ENCODE measurements at places on chromosomes 11 and 22.

- H3K36me3 ChIP-seq, result peaks cover 43% of the 10 kb centered on the region
- peaks cover 36% of the 10 kb centered on the region for H3K4me1 ChIP-seq
- no peaks in the 10 kb centered on the region for H3K27me3 ChIP-seq
Measured at GRCh38 chr11:9138612-9139579, 47.5 kb upstream of the SCUBE2 start.

GRCh38 chr11:25214535-25215176 is 717.8 kb downstream of the LUZP2 start:
- no peaks in the 10 kb centered on the region for H3K27me3 ChIP-seq
- H3K4me1 ChIP-seq, result no peaks in the 10 kb centered on the region
- no peak overlapping the region for H3K4me3 ChIP-seq
- H3K27ac ChIP-seq, result no peak overlapping the region

- H3K4me1 ChIP-seq, result peaks cover 34% of the 10 kb centered on the region
- no peak for DNase-seq
- H3K27me3 ChIP-seq, result no peaks in the 10 kb centered on the region
- H3K36me3 ChIP-seq, result peaks cover 28% of the 10 kb centered on the region
Measured at GRCh38 chr11:18633256-18634139, 644 bp downstream of the SPTY2D1 start.

DNA sequence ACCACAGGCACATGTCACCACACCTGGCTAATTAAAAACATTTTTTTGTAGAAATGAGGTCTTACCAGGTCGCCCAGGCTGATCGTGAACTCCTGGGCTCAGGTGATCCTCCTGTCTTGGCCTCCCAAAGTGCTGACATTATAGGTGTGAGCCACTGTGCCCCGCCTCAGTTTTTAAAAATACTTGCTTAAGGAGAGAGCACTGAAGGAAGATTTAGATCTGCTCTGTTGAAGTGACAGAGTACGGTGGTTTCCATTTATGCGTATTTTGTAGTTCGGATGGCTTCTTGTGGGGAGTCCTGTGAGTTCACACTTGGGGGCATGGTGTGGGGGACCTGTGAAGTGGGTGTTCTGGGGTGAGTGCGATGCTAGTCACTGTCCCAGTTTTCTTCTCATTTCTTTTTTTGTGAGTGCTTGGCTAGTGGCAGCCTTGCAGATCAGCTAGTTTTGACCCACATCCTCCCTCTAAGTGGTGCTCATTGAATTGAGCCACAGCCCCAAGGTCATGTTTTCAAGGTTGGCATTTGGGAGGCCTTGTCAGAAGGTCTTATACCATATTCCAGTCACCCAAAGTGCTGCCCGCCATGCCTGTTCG is 31.5 kb downstream of the PTPRJ start:
- peak overlapping the region; percentile 63 for H3K4me3 ChIP-seq
- peaks cover 27% of the 10 kb centered on the region for H3K36me3 ChIP-seq
- peak; percentile 69 for DNase-seq
- H3K4me1 ChIP-seq, result peaks cover 82% of the 10 kb centered on the region
- H3K27me3 ChIP-seq, result no peaks in the 10 kb centered on the region

- H3K27ac ChIP-seq, result no peak overlapping the region
- DNase-seq, result no peak
- no peaks in the 10 kb centered on the region for H3K36me3 ChIP-seq
- no peaks in the 10 kb centered on the region for H3K4me1 ChIP-seq
- no peaks in the 10 kb centered on the region for H3K27me3 ChIP-seq
Measured at GRCh38 chr11:11108026-11108425, 245.0 kb downstream of the CSNK2A3 start.

- H3K4me1 ChIP-seq, result no peaks in the 10 kb centered on the region
- DNase-seq, result no peak
- H3K36me3 ChIP-seq, result no peaks in the 10 kb centered on the region
- no peak overlapping the region for H3K4me3 ChIP-seq
- H3K27ac ChIP-seq, result no peak overlapping the region
Measured at GRCh38 chr22:38607680-38608079, 37.7 kb upstream of the DMC1 start.

GRCh38 chr22:49791682-49792081 is 36.0 kb downstream of the BRD1 start:
- DNase-seq, result no peak
- peaks cover 97% of the 10 kb centered on the region for H3K36me3 ChIP-seq
- no peak overlapping the region for H3K4me3 ChIP-seq
- H3K27me3 ChIP-seq, result no peaks in the 10 kb centered on the region
- H3K4me1 ChIP-seq, result peaks cover 52% of the 10 kb centered on the region

GRCh38 chr11:20618083-20618482 is 18.7 kb downstream of the SLC6A5 start:
- no peaks in the 10 kb centered on the region for H3K36me3 ChIP-seq
- no peak for DNase-seq
- H3K27ac ChIP-seq, result no peak overlapping the region
- H3K4me3 ChIP-seq, result no peak overlapping the region

- DNase-seq, result no peak
- peak overlapping the region; percentile 95 for H3K27ac ChIP-seq
- peaks cover 6% of the 10 kb centered on the region for H3K36me3 ChIP-seq
- no peaks in the 10 kb centered on the region for H3K27me3 ChIP-seq
- peaks cover 88% of the 10 kb centered on the region for H3K4me1 ChIP-seq
Measured at GRCh38 chr11:128305588-128305987, 281.8 kb downstream of the ETS1 start.

DNA sequence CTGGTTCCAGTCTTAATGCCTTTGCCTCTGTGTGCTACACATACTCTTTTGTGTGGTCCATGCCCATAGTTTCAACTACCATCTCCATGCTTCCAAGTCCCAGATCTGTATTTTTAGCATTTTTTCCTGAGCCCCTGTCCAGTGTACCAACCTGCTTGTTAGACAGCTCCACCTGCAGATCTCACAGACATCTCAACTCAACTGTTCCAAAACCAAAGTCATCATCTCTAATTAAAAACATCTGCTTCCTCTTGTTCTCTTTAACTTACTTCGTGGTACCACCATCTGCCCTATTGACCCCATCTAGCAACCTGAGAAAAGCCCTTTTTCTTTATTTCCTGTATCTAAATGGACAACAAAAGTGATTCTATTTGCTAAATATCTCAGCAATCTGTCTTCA is 8.6 kb upstream of the KMT2A start:
- DNase-seq, result no peak
- peaks cover 6% of the 10 kb centered on the region for H3K4me1 ChIP-seq
- no peak overlapping the region for H3K4me3 ChIP-seq
- no peak overlapping the region for H3K27ac ChIP-seq
- H3K36me3 ChIP-seq, result no peaks in the 10 kb centered on the region

- DNase-seq, result no peak
- H3K4me1 ChIP-seq, result no peaks in the 10 kb centered on the region
- no peaks in the 10 kb centered on the region for H3K36me3 ChIP-seq
- H3K27ac ChIP-seq, result no peak overlapping the region
- H3K27me3 ChIP-seq, result no peaks in the 10 kb centered on the region
Measured at GRCh38 chr11:90919332-90919731, 696.5 kb upstream of the CHORDC1 start.

DNA sequence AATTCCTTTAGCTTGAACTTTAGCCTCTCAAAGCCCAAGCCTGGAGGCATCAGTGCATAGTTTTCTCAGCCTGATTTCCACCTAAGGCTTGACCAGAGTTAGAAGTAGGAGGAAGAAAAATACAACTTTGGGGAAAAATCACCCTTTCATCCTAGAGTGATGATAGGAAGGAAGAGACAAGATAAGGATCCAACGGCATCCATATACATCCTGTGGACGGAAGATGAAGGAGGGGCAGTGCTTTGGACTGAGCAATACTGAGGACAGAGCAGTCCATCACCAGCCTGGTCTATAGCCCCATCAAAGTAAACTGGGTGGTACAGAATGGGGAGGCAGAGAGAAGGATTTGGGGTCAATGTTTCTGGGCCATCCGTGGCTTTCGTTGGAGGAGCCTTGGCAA is 247.9 kb downstream of the FAM76B start:
- H3K4me3 ChIP-seq, result no peak overlapping the region
- H3K36me3 ChIP-seq, result no peaks in the 10 kb centered on the region

- H3K4me1 ChIP-seq, result peaks cover 21% of the 10 kb centered on the region
- H3K27me3 ChIP-seq, result no peaks in the 10 kb centered on the region
- H3K36me3 ChIP-seq, result no peaks in the 10 kb centered on the region
- no peak overlapping the region for H3K27ac ChIP-seq
Measured at GRCh38 chr22:46607483-46608114, 12.6 kb upstream of the GRAMD4 start.

- no peaks in the 10 kb centered on the region for H3K36me3 ChIP-seq
- no peak for DNase-seq
- H3K4me3 ChIP-seq, result no peak overlapping the region
Measured at GRCh38 chr11:69963533-69964246, 114.4 kb upstream of the ANO1 start.

- H3K4me1 ChIP-seq, result peaks cover 55% of the 10 kb centered on the region
- H3K27ac ChIP-seq, result peak overlapping the region; percentile 6
- H3K36me3 ChIP-seq, result peaks cover 25% of the 10 kb centered on the region
- H3K27me3 ChIP-seq, result no peaks in the 10 kb centered on the region
- no peak for DNase-seq
- no peak overlapping the region for H3K4me3 ChIP-seq
Measured at GRCh38 chr11:4018641-4019040, 76.0 kb upstream of the RRM1 start.

GRCh38 chr11:61715867-61716266 is 35.7 kb downstream of the DAGLA start:
- no peak overlapping the region for H3K4me3 ChIP-seq
- H3K27me3 ChIP-seq, result no peaks in the 10 kb centered on the region
- H3K4me1 ChIP-seq, result no peaks in the 10 kb centered on the region
- no peak overlapping the region for H3K27ac ChIP-seq

- no peak overlapping the region for H3K4me3 ChIP-seq
- H3K27me3 ChIP-seq, result no peaks in the 10 kb centered on the region
- H3K4me1 ChIP-seq, result peaks cover 30% of the 10 kb centered on the region
- H3K36me3 ChIP-seq, result peaks cover 33% of the 10 kb centered on the region
Measured at GRCh38 chr11:66470015-66470414, 3.3 kb downstream of the PELI3 start.

GRCh38 chr11:5865826-5866225 is 8.3 kb upstream of the OR52E8 start:
- peaks cover 29% of the 10 kb centered on the region for H3K27me3 ChIP-seq
- H3K4me1 ChIP-seq, result no peaks in the 10 kb centered on the region
- DNase-seq, result no peak
- no peak overlapping the region for H3K27ac ChIP-seq
- H3K36me3 ChIP-seq, result no peaks in the 10 kb centered on the region

DNA sequence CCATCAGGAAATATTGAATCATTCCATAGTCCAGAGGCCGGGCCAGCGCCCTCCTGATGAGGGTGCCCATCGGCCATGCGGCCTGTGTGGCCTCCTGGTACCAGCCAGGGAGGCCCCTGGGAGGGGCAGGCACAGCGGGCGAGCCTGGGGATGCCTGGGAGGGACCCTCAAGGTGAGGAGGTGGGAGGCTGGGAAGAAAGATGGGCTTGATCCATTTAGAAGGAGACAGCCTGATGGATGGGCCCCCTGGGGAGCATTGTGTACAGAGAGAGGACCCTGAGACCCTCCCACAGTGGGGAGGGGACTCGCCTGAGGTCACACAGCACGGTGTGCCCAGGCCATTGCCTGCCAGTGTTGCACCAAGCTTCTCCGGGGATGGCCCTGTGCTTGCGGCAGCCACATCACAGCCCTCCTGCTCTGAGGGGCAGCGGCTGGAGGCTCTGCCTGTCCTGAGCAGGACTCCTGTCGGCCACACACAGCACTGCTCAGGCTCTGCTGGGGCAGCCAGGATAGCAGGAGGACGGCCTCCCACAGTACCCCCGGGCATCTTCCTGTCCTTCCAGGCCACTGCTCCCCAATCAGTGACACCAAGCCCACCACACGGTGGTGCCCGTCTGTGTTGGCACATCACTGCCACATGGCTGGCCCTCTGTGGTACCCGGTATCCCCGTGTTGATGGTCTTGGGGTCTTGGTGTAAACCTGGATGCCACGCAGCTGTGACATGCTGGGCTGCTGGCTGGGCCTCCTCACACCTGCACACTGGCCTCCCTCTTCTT is 290.0 kb downstream of the TBC1D22A start:
- peaks cover 12% of the 10 kb centered on the region for H3K4me1 ChIP-seq
- DNase-seq, result no peak
- H3K36me3 ChIP-seq, result peaks cover 42% of the 10 kb centered on the region
- peak overlapping the region; percentile 59 for H3K27ac ChIP-seq
- H3K27me3 ChIP-seq, result no peaks in the 10 kb centered on the region
